ENCODE measurements at places on chromosomes 2 and 18. TPM values are rescaled to one million over a fixed set of nuclear protein-coding genes. Genes with fewer than 3 reads are reported as not detected.

DNA sequence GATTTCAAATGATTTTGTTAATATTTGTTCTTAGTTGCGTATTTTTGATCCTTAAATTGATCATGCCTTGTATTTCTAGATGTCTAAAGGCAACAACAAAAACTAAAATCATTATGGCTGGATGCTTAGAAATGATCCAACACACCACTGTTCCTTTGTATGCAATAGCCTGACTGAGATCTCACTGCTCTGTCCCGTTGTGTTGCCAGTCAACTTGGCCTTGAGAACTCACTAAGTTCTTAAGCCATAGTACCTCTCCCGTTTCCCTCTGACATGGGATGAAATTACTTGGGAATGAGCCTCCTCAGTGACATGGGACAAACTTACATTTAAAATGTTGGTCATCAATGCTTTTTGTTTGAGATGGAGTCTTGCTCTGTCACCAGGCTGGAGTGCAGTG, 222.0 kb upstream of the HS6ST1 start:
- DNase-seq, result no peak

GRCh38 chr2:221975151-221975550, 323.6 kb downstream of the PAX3 start:
- no peak for DNase-seq

- DNase-seq, result no peak
Measured at GRCh38 chr2:234026693-234027254, 23.7 kb upstream of the SPP2 start.

ZNF521 gene
- total RNA-seq, result 3.8 TPM

FN1 gene
- total RNA-seq, result 115 TPM

- DNase-seq, result no peak
Measured at GRCh38 chr2:15980605-15981098, 40.3 kb downstream of the MYCN start.

DNA sequence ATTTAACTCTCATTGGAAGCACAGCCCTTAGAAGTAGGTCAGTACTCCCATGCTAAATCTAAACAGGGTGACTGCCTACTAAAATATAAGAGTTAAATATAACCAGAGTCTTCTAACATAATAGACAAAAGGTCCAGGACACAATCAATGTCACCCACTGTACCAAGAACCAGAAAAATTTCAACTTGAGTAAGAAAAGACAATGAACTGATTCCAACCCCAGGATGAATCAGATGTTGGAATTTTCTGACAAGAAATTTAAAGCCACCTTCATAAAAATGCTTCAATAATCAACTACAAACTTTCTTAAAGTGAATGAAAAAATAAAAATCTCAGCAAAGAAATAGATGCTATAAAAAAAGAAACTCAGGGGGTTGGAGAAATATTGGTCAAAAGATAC, 71.3 kb upstream of the NPAS2 start:
- no peak for DNase-seq

LRP1B gene
- 0.10 TPM for total RNA-seq

DNA sequence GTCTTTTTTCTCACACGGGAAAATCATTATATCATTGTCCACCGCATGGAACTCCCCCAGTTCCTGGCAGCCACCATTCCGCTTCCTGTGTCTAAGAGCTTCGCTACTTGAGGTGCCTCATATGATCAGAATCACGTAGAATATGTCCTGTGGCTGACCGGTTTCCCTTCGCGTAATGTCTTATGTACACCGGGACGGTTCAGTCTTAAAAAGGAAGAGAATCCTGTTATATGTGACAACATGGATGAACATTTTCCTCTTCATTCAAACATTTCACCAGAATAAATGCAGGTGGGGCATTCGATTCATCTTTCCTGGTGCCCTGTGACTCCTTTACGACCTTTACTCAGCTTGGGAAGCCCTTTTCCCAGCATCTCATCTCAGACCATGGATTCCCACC, 131.7 kb upstream of the TWIST2 start:
- no peak for DNase-seq
